ENCODE measurements at places on chromosomes 6 and 20. TPM values are rescaled to one million over a fixed set of nuclear protein-coding genes. Genes with fewer than 3 reads are reported as not detected.

Gene DPPA5
- total RNA-seq, result not detected

Gene GSTA3
- not detected for total RNA-seq

Gene TRIM15
- not detected for total RNA-seq

Gene GPX5
- total RNA-seq, result not detected

Gene CALHM4
- not detected for total RNA-seq

Gene RAD21L1
- total RNA-seq, result under 0.01 TPM

Gene LGSN
- 0.82 TPM for total RNA-seq

Gene JPH2
- total RNA-seq, result under 0.01 TPM

Gene PTPRK
- 179 TPM for total RNA-seq

Gene TTBK1
- 9.8 TPM for total RNA-seq

Gene ZDHHC14
- 9.0 TPM for total RNA-seq

Gene TTLL9
- total RNA-seq, result 1.2 TPM

Gene HLA-G
- total RNA-seq, result not detected

Gene ENPP4
- total RNA-seq, result 37.1 TPM

Gene OSTM1
- 50.1 TPM for total RNA-seq

Gene METTL24
- 2.0 TPM for total RNA-seq

Gene OXT
- not detected for total RNA-seq

Gene TNFRSF21
- total RNA-seq, result 54.2 TPM

Gene CYP21A2
- total RNA-seq, result under 0.01 TPM

Gene MCHR2
- total RNA-seq, result 12.6 TPM

Gene FAM184A
- 30.2 TPM for total RNA-seq

Gene MACROD2
- 47.7 TPM for total RNA-seq

Gene TLDC2
- under 0.01 TPM for total RNA-seq

Gene CALHM6
- total RNA-seq, result 4.5 TPM

Gene HTR1E
- under 0.01 TPM for total RNA-seq

Gene APMAP
- total RNA-seq, result 73.4 TPM

Gene STMND1
- total RNA-seq, result not detected

Gene SLC17A2
- total RNA-seq, result not detected

Gene VNN1
- under 0.01 TPM for total RNA-seq

Gene LIN28B
- total RNA-seq, result 0.41 TPM

Gene XKR7
- 9.8 TPM for total RNA-seq

Gene SLC26A8
- total RNA-seq, result 5.7 TPM
